ENCODE measurements at places on chromosomes 3 and 15.

DNA sequence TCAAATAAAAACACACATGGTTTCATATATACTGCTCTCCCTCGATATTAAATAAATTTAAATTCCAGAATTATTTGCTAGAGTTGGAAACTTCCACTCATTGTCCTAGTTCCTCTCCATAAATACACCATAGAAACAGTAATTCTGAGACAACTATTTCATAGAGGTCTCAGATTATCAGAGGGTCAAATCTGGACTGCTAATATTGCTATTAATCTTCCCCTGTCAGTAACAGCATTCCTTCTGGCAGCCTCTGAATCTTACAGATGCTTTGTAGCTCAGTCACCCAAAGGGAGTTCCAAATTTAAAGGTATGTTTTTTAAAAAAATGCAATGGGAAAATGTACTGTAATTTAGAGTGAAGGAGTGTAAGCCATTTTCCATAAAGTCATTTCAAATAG lies 428.8 kb downstream of the PYDC2 start:
- DNase-seq = no peak

DNA sequence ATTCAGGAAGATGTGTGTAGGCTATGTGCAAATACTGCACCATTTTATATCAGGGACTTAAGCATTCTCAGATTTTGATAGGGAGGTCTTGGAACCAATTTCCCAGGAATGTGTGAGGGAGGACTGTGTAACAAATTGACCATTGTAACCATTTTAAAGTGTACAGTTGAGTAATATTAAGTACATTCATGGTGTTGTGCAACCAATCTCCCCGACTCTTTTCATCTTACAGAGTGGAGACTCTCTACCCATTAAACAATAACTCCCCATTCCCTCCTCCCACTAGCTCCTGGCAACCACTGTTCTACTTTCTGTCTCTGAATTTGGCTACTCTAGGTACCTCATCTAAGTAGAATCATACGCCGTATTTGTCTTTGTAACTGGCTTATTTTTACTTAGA lies 5.1 kb downstream of the RCN2 start:
- DNase-seq = no peak

- DNase-seq = no peak
Measured at GRCh38 chr3:183802989-183803388, 22.4 kb downstream of the MAP6D1 start.

DNA sequence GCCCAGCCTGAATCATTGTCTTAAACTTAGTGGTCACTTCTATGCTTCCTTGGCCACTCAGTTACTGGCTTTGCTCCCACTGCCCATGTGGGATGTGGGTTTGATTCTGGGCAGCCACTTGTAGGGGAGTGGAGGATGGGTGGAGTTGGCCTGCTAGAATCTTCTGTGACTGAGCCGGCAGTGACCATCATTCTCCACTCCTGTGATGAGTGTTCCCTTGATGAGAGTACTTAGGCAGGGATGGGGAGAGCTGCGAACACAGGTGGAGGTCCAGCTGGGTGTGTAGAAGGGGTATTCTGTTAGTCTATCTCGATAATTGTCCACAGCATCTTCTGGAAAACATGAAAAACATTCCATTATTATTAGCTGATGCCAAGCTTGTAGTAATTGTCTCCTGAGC lies 8.0 kb downstream of the TM6SF1 start:
- no peak for DNase-seq

Data from glutamatergic neuron (in vitro differentiated cells).